Hematopoietic multipotent progenitor cell treated with erythropoietin and hydrocortisone succinate and interleukin-3 and kit ligand, for 8 days (in vitro differentiated cells): ENCODE measurements at places on chromosomes 1 and 21.

DNA sequence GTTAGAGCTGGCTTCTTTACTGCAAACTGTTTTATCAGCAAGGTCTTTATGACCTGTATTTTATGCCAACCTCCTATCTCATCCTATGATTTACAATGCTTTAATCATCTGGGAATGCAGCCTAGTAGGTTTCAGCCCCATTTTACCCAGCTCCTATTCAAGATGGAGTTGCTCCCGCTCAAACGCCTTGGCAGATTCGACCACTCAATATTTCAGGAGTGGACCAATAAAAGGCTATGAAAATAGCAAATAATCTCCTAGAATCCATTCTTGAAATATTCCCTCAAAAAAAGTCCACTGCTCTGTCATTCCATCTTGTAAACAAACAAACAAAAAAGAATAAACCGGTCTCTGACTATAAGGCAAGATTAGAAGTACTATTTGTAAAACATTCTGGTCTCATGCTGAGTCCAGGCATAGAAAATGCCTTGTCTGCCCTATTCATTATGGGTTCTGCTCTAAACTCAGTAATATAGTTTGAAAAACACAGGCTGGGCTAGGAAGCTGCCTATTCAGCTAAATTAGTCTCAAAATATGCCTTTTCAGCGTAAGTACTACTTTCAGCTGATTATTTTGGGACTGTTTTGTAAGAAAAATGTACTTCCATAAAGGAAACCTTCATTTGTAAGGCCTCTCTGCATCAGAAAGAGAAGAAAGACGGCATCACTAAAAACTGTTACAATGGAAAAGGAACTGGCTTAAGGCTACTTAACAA, 53.0 kb downstream of the TBX19 start:
- no peak for DNase-seq

- DNase-seq: no peak
Measured at GRCh38 chr1:12315146-12315545, 85.3 kb downstream of the VPS13D start.

DNA sequence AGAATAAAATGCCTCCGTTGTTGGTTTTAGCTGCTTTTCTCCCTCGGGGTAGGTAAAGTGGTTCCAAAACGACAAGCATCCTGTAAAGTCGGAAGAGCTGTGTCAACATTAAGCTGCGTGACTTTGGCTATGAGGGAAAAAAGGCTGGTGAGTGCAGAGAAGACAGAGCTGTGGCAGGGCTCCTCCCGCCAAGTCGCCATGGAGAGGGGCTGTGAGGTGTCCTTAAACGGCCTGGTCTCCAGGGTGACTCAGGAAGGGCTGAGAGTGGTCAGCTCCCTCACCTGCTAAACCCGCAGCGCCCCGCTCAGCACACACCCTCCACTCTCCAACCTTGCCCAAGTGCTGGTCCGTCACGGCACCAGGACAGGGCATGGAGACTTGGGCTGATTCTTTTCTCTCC, 91.6 kb upstream of the SAMD11 start:
- DNase-seq: no peak

DNA sequence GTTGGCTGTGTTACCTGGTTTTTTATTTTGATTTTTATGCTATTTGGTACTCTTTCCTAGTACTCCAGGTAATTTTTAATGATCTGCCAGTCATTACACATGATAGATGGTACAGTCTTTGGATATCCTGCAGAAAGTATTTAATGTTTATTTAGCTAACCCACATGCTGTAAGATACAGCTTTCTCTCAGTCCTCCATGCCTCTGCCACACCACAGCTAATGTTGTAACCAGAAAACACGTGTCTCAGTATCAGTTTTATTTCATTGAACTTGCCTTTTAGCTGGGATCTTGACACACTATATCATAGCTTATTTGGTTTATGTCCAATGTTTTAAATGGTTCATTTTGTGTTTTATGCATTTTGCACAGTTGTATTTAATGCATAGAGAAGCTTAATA, 1648.4 kb downstream of the KCNT2 start:
- DNase-seq: no peak

GRCh38 chr1:227864882-227865281, 49.4 kb downstream of the PRSS38 start:
- no peak for DNase-seq

DNA sequence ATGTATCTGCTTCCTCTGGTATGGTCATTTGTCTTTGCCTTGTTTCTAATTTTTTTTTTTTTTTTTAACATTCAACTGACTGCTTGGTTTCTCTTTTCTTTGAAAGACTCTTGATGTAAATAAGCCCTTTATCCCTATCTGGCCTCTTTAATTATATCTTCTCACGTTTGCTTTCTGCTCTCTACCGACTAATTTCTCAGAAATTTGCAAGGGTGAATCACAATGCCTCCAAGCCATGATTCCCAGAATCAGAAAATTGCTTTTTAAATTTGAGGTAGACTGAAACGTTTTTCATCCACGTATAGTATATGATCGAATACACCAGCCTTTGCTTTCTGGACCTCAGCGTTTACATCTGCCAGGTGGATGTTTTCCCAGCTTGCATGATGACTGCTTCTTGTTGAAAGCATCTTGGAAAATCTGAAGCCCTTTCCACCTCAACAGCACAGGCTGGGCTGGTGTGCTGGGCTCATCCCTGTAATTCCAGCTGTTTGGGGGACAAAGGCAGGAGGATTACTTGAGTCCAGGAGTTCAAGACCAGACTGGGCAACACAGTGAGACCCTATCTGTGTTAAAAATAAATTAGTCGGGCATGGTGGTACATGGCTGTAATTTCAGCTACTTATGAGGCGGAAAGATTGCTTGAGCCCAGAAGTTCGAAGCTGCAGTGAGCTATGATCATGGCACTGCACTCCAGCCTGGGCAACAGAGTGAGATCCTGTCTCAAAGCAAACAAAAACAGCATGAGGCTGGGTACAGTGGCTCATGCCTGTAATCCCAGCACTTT, 35.0 kb upstream of the GPR137B start:
- DNase-seq: no peak

GRCh38 chr1:176866011-176866714, 298.3 kb downstream of the ASTN1 start:
- no peak for DNase-seq

- DNase-seq: no peak
Measured at GRCh38 chr1:29711582-29712283, 475.4 kb downstream of the PTPRU start.

GRCh38 chr1:169779150-169779549, 15.6 kb downstream of the METTL18 start:
- no peak for DNase-seq

- DNase-seq: no peak
Measured at GRCh38 chr1:184050636-184051035, 894 bp upstream of the TSEN15 start.

GRCh38 chr1:20609541-20609940, 20.6 kb downstream of the CDA start:
- DNase-seq: no peak

DNA sequence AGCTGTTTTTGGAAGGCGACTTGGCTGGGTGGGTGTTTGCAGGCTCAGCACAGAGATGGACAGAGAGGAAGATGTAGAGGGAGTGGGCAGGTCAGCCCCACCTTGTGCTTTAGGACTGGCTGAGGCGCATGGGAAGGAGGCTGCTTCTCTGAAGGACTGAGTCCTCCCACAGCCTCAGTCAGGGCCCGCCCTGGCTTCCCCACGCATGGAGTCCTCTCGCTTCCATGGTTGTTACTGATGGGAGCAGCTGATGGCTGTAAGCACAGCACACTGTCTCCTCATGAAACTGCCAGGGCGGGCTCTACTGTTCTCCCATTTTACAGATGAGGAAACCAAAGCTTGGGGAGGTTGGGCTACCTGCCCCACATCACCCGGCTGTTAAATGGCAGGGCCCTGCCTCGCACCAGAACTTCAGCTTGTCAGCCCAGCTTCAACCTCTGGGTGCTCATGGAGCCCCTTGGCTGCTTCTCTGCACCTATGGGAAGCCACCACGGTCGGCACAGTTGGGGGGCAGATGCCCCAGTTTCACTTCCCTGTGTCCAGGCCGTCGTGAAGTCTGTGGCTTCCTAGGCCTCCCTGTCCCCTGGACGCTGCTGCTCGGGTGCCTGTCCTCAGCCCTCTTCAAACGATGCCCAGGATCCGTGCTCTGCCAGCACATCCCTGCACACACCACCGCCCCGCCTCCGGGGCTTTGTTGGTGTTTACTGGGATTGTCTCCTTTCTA, 2.4 kb downstream of the TMEM201 start:
- DNase-seq: no peak

- DNase-seq: no peak
Measured at GRCh38 chr1:204331847-204332487, 27.8 kb downstream of the PLEKHA6 start.

GRCh38 chr1:162551969-162552683, 9.4 kb upstream of the UAP1 start:
- DNase-seq: no peak

DNA sequence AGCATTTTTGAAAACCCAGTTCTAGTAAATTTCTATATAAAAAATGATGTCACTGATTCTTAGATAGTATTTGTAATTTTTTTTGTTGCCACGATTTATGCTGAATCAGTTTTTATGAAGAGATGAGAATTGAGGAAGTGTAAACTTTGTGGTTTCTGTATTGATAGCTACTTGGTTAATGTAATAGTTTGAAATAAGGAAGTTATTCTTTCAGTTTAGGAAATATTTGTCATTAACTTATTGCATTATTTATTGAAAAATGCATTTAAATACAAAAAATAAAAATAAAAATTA, 97.8 kb downstream of the ZFYVE9 start:
- peak; percentile 20 for DNase-seq

GRCh38 chr1:231575472-231575871, 47.0 kb downstream of the TSNAX start:
- DNase-seq: no peak

- no peak for DNase-seq
Measured at GRCh38 chr1:31748365-31748764, 15.8 kb downstream of the ADGRB2 start.

DNA sequence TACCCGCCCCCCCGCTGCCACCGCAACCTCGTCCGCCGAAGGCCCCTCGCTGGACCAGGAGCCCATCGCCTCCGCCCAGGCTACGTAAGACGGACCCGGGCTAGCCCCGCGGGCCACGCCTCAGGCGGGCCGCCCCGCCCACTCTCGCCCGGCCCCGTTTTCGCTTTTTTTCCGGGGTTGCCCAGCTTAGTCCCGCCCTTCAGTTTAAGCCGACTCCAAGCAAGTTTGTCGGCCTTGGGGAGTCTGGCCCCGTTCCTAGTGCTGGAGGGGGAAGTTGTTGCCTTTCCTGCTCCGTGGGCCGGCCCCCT, 3.0 kb downstream of the RUSC1 start:
- peak; percentile 89 for DNase-seq

GRCh38 chr21:36504067-36505058, 24.4 kb upstream of the CLDN14 start:
- DNase-seq: peak; percentile 55

DNA sequence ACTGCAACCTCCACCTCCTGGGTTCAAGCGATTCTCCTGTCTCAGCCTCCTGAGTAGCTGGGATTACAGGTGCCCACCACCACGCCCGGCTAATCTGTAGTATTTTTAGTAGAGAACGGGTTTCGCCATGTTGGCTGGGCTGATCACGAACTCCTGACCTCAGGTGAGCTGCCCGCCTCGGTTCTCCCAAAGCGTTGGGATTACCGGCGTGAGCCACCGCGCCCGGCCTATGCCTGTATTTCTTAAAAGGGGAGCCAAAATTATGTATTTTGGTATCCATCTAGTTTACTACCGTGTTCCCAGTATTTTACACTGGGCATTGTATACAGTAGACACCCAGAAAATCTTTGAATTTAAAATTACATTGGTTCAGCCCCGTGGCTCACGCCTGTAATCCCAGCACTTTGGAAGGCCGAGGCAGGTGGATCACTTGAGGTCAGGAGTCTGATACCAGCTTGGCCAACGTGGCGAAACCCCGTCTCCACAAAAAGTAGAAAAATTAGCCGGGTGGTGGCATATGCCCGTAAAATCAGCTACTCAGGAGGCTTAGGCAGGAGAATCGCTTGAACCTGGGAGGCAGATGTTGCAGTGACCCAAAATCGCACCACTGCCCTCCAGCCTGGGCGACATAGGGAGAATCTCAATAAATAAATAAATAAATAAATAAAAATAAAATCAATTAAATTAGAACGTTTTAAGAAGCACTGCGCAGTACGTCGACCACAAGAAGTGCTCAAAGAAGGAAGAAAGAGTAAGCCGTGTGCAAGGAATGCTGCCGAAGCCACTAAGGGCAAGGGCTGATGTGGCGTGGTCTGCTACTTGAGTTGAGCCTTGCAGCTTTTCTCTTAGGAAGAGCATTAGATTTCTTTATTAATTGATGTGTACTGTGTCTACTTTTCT, 1.5 kb upstream of the THRAP3 start:
- no peak for DNase-seq

GRCh38 chr21:38272215-38272614, 15.4 kb downstream of the KCNJ15 start:
- DNase-seq: no peak

- DNase-seq: no peak
Measured at GRCh38 chr1:244137276-244137675, 86.2 kb downstream of the ZBTB18 start.

GRCh38 chr1:15656464-15656863, 27.7 kb upstream of the PLEKHM2 start:
- no peak for DNase-seq

DNA sequence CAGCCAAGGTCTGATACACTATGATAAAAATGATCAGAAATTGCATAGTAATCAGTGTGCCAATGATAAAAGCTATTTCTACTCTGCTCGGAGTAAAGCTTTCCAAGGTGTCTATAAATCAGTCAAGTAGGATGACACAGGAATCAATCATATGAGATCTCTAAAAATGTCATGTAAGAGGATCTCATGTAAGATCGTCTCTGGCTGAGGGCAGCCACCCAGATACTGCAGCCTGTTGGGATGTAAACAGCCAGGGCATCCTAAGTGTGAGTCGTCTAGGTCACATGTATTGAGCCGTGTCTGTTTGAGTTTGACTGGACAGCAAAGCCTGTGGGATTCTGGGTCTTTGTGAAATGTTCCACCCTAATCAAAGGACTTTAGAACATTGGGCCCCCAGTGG, 2.8 kb upstream of the TEX35 start:
- no peak for DNase-seq

DNA sequence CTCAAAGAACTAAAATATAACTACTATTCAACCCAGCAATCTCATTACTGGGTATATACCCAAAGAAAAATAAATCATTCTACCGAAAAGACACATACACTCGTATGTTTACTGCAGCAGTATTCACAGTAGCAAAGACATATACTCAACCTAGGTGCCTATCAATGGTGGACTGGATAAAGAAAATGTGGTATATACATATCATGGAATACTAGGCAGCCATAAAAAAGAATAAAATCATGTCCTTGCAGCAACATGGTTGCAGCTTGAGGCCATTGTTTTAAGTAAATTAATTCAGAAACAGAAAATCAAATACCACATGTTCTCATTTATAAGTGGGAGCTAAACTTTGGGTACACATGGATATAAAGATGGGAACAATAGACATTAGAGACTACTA, 266.2 kb upstream of the POU3F1 start:
- DNase-seq: no peak
